ENCODE measurements at places on chromosomes 13 and 19.

- no peak for DNase-seq
Measured at GRCh38 chr19:623974-624373, 9.4 kb downstream of the POLRMT start.

GRCh38 chr19:45117167-45117594 is 24.2 kb downstream of the PPP1R37 start:
- DNase-seq, result no peak

- DNase-seq, result no peak
Measured at GRCh38 chr13:23516190-23516589, 54.0 kb upstream of the TNFRSF19 start.

DNA sequence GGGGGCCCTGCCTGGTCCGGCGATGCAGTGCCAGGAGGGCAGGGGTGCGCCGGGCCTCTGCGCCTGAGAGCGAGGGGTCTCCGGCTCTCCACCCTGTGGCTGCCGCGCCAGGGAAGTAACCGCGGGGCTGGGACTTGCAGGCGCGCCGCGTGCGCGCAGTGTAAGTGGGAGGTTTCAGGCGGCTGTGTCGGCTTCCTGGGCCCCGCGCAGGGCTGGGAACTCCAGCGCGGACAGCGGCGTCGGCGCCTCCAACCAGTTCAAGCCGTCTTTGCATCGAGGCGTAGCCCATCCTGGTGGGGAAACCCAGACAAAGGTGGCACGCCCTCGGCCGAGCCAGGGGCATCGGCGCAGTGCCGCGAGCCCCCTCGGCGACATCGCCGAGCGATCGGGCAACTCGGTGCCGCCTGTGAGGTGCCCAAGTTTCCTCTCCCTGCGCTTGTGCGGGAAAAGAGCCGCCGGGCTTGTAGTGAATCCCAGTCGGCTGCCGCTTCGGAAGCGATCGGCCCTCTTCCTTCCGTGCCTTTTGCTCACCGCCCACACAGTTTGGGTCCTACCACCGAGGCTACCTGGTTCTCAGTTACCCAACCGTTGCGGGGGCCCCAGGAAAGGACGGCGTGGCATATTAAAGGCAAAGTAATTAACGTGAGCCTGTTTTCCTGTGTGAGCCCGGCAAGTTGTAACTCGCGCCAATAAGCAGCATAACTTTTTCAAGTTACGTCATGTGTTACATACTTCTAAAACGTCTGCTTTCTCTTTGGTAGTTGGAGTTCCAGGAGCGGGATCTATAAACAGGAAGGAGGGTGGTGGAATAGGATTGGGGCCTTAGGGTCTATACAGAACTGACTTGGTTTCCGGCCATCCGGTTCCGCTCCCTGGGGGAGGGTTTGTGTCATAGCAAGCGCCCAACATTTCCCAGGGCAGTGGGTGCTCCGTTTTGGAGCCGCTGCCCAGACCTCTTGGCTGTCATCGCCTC is 1.2 kb downstream of the LRCH1 start:
- DNase-seq, result peak; percentile 64

- no peak for DNase-seq
Measured at GRCh38 chr13:111347438-111347837, 27.0 kb downstream of the TEX29 start.

DNA sequence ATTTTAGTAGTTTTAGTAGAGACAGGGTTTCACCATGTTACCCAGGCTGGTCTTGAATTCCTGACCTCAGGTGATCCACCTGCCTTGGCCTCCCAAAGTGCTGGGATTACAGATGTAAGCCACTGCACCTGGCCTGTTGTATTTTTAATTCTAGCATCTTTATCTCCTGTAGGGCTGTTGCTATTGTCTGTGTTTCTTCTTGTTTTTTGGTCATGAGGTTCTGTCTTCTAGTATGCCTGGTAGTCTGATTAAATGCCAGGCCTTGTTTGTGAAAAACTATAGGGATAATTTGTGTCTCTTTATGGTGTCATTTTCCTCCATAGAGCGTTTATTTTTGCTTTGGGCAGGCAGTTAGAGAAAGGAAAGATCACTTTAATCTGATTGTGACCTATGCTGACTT is 3.1 kb downstream of the ARHGEF18 start:
- no peak for DNase-seq

- peak; percentile 69 for DNase-seq
Measured at GRCh38 chr19:55088543-55089341, 13.1 kb downstream of the EPS8L1 start.

DNA sequence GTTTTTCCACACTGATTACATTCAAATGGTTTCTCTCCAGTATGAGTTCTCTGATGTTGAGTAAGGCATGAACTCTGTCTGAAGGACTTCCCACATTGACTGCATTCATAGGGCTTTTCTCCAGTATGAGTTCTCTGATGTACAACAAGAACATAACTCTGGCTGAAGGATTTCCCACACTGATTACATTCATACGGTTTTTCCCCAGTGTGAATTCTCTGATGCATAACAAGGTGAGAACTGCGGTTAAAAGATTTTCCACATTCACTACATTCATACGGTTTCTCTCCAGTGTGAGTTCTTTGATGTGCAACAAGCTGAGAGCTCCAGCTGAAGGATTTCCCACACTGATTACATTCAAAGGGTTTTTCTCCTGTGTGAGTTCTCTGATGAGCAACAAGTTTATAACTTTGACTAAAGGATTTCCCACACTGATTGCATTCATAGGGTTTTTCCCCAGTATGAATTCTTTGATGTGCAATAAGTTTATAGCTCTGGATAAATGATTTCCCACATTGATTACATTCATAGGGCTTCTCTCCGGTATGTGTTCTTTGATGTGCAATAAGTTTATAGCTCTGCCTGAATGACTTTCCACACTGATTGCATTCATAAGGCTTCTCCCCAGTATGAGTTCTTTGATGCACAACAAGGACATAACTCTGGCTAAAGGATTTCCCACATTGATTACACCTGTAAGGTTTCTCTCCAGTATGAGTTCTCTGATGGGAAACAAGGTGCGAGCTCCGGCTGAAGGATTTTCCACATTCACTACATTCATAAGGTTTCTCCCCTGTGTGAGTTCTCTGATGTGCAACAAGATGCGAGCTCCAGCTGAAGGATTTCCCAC is 23.5 kb downstream of the ZNF180 start:
- DNase-seq, result peak; percentile 42

- no peak for DNase-seq
Measured at GRCh38 chr13:110305001-110305400, 2.0 kb downstream of the COL4A1 start.

GRCh38 chr13:104301171-104301975 is 1235.2 kb upstream of the SLC10A2 start:
- DNase-seq, result no peak

- no peak for DNase-seq
Measured at GRCh38 chr19:3245050-3245449, 20.6 kb downstream of the CELF5 start.

GRCh38 chr13:66222926-66223325 is 1007.2 kb downstream of the PCDH9 start:
- no peak for DNase-seq

GRCh38 chr19:50050406-50051227 is 24.8 kb downstream of the ZNF473 start:
- DNase-seq, result peak; percentile 51

- peak; percentile 6 for DNase-seq
Measured at GRCh38 chr13:32639502-32640105, 53.4 kb downstream of the PDS5B start.

DNA sequence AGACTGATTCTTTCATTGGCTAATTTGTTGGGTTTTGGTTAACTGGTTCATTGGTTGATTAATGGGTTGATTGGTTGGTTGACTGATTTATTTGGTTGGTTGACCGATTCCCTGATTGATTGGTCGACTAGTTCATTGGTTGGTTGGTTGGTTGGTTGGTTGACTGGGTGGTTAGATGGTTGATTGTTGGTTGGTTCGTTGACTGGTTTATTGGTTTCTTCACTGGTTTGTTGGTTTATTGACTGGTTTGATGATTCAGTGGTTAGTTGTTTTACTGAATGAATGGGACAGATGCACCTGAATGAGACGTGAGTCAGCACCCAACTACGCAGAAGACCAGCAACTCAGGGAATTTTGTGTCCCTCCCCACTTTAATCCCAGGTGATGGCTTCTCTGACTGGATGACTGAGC is 2.7 kb upstream of the NUP62 start:
- DNase-seq, result no peak

GRCh38 chr19:22620401-22620800 is 13.7 kb upstream of the ZNF492 start:
- no peak for DNase-seq

DNA sequence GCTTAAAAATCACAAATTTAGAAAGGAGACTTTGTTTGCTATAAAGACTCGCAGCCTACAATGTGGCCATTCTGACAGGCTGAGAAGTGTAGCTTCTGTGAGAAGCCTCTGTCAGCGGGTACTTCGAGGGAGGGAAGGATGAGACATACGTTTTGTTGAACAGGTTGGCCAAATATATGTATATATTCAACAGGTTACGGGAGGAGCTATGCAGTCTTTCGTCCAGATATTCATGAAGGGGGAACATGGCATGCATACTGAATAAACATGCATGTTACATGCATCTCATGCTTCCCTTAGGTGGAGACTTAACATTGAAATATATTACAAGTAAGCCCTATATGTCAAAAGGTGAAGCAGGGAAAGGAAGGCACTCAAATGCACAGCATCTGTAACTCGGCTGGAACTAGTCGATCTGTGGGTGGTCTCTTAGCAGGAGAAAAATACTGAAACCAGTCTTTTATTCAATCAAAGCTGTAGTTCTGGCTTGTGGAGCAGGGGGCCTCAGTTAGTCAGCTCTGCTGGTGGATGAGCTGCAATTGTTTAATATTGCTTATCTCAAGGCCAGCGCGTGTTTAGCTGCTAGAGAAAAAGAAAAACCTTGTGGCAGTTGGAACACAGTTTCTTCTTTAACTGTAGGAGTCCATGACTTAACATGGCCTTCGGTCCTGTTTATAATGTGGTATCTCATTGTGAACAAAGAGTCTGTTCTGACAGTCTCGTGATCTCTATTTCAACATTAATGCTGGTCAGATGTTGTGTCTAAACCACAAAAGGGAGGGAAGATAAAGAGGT is 94.3 kb downstream of the FAM216B start:
- DNase-seq, result no peak

- DNase-seq, result peak; percentile 95
Measured at GRCh38 chr13:112942689-112943308, 26.2 kb upstream of the MCF2L start.

DNA sequence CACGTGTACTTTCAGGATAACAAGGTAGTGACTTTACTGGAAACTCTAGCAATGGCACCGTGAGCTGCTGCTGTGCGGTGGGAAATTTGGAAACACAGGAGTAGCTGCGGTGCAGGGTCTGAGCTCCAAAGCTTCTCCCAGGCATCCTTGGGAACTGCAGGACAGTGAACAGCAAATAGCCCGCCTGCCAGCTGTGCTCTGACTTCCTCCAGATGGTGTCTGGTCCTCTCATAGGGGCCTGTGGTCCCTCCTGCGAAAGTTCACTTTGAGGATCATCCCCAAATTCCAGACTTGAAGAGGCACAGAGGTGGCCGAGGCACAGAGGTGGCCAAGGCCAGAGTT is 287.3 kb upstream of the MAB21L1 start:
- no peak for DNase-seq

DNA sequence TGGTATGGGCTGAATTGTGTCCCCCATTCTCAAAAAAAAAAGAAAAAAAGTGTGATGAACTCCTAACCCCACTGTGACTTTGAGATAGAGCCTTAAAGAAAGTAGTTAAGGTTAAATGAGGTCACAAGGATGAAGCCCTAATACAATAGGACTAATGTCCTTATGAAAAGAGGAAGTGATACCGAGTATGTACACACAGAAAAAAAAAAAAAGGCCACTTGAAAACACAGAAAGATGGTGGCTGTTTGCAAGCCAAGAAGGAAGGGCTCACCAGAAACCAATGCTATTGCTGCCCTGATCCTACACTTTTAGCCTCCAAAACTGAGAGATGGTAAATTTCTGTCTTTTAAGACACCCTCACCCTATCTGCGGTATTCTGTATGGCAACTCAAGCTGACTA is 955.6 kb downstream of the PCDH17 start:
- DNase-seq, result no peak

DNA sequence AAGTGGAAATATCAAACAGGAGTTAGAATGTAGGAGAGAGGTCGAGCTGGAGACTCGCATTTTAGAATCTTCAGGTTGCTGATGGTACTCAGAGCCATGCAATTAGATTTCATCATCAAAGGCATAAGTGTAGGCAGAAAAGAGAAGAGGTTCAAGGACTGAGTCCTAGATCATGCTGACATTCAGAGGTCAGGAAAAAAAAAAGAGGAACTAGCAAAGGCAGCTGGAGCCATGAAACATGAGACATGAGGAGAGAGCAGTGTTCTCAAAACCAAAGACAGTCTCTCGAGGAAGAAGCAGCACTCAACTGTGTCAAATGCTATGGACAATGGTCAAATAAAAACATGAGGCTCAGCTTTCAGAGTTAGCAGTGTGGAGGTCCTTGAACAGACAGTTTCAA is 12.4 kb upstream of the TPP2 start:
- DNase-seq, result no peak

DNA sequence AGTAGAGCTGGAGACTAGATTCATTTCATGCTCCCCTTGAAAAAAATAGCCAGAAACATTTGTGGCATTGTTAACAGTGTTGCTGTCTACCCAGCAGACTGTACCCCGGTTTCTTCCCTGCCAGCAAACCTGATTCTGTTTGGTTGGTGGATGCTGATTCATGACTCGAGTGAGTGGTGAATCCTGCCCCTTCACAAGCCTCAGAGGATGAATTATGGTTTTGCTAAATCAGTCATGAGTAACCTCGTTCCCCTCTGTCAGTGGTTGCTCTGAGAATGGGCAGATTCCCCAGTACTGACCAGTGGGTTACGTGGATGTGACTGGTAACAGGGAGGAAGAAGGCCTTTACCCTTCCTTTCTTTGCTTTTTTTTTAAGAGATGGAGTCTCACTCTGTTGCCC is 10.1 kb downstream of the NLRP12 start:
- no peak for DNase-seq

DNA sequence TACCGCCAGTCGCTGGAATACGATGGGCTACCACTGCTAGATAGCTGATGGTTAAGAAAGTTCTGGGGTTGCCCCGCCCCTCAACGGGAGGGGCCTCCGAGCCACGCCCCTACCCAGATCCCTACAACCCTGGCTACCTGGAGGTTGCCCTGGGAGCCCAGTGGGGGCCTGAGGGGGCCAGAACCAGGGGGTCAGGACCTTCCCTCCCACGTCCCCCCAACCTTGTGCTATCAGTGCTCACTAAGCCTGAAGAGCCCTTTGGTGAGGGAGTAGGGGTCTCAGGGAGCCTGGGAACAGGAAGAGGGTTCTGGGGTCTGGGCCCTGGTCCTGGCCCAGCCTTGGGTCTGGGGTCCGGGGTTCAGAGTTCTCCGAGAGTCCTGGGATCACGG is 8.9 kb downstream of the OCEL1 start:
- DNase-seq, result no peak

DNA sequence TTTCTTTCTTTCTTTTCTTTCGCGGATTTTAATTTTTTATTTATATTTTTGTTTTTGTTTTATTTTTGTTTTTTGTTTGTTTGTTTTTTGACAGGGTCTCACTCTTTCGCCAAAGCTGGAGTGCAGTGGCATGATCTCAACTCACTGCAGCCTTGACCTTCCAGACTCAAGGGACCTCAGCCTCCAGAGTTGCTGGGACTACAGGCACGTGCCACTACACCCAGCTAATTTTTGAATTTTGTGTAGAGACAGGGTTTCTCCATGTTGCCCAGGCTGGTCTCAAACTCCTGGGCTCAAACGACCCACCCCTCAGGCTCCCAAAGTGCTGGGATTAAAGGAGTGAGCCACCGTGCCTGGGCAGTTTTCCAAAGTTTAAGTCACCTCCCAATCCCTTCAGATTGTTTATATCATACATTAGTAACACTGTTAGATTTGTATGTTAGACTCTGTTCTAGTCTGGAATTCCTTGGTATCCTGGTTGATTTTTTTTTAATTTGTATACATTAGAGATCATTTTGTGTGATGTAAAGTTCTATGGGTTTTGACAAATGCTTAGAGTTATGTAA is 597.3 kb downstream of the DCT start:
- DNase-seq, result no peak

GRCh38 chr13:108734676-108735075 is 105.3 kb downstream of the MYO16 start:
- DNase-seq, result peak; percentile 77

Measured in T47D (cell line).